Sigmoid colon (tissue), 7 donors: ENCODE measurements at places on chromosomes 1 and 21. TPM values are rescaled to one million over a fixed set of nuclear protein-coding genes. Genes with fewer than 3 reads are reported as not detected.

GRCh38 chr1:234970731-234971476 lies 157.7 kb downstream of the TOMM20 start:
- peak overlapping the region; percentile 79 for H3K27ac ChIP-seq
- no peaks in the 10 kb centered on the region for H3K27me3 ChIP-seq
- peak; percentile 95 for DNase-seq
- H3K36me3 ChIP-seq: no peaks in the 10 kb centered on the region
- no peaks in the 10 kb centered on the region for H3K4me1 ChIP-seq

- no peak for DNase-seq
- no peak overlapping the region for H3K27ac ChIP-seq
- H3K27me3 ChIP-seq: no peaks in the 10 kb centered on the region
- no peaks in the 10 kb centered on the region for H3K4me1 ChIP-seq
- H3K4me3 ChIP-seq: no peak overlapping the region
- H3K36me3 ChIP-seq: no peaks in the 10 kb centered on the region
These were observed 22.0 kb upstream of the BCAR3 start for GRCh38 chr1:93703643-93704042.

GRCh38 chr1:185533596-185533995 lies 200.6 kb upstream of the HMCN1 start:
- peaks cover 4% of the 10 kb centered on the region for H3K4me1 ChIP-seq
- H3K27ac ChIP-seq: no peak overlapping the region
- no peak for DNase-seq
- H3K27me3 ChIP-seq: no peaks in the 10 kb centered on the region
- H3K36me3 ChIP-seq: no peaks in the 10 kb centered on the region

GRCh38 chr21:44549525-44550211 lies 1.6 kb downstream of the KRTAP10-2 start:
- H3K27ac ChIP-seq: no peak overlapping the region
- no peaks in the 10 kb centered on the region for H3K27me3 ChIP-seq
- no peak for DNase-seq
- peaks cover 7% of the 10 kb centered on the region for H3K4me1 ChIP-seq
- H3K4me3 ChIP-seq: no peak overlapping the region
- H3K36me3 ChIP-seq: no peaks in the 10 kb centered on the region

GRCh38 chr1:91730801-91731732 lies 154.9 kb downstream of the TGFBR3 start:
- H3K4me1 ChIP-seq: peaks cover 68% of the 10 kb centered on the region
- no peak overlapping the region for H3K4me3 ChIP-seq
- peaks cover 10% of the 10 kb centered on the region for H3K36me3 ChIP-seq
- peak overlapping the region; percentile 94 for H3K27ac ChIP-seq

GRCh38 chr1:10250663-10251062 lies 40.3 kb downstream of the KIF1B start:
- no peaks in the 10 kb centered on the region for H3K27me3 ChIP-seq
- no peaks in the 10 kb centered on the region for H3K36me3 ChIP-seq
- no peak overlapping the region for H3K27ac ChIP-seq
- no peak overlapping the region for H3K4me3 ChIP-seq

DNA sequence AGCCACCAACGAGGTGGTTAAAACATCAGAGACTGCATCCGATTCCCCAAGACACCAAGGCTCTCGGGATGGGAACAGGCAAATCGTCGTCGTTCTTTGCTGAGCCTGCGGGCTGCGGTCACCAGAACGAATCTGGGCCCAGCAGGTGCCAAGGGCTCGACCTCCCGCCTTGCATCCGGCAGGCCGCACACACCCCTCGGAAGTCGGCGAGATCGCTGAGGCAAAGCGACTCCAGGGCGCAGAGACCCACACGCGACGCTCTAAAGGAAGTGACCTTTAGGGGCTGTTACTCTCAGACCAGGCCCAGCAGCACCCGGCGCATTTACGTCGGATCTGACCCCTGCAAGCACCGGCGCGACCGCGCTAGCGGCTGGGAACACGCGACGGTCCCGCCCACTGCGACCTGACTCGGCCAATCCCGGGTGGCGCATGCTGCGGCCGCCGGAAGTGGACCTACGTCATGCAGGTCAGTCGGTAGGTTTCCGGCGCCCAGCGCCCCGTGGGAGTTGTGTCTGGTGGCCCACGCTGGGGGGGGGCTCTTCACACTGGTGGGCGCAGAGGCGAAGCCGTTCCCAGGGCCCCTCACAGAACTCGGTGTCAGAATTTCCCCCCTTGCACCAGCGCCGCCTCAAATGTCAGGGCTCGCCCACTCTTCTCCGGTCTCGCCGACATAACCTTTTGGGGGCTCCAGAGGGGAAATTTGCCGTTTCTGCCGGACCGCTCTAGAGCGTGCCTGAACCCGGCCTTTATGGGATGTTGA lies 7.5 kb upstream of the PARK7 start:
- no peaks in the 10 kb centered on the region for H3K27me3 ChIP-seq
- H3K36me3 ChIP-seq: no peaks in the 10 kb centered on the region
- H3K4me3 ChIP-seq: peak overlapping the region; percentile 71
- peak overlapping the region; percentile 89 for H3K27ac ChIP-seq
- peaks cover 4% of the 10 kb centered on the region for H3K4me1 ChIP-seq
- DNase-seq: peak; percentile 98

- H3K27ac ChIP-seq: peak overlapping the region; percentile 86
- peak overlapping the region; percentile 43 for H3K4me3 ChIP-seq
- H3K4me1 ChIP-seq: peaks cover 7% of the 10 kb centered on the region
- H3K36me3 ChIP-seq: no peaks in the 10 kb centered on the region
- no peaks in the 10 kb centered on the region for H3K27me3 ChIP-seq
These were observed 22.5 kb downstream of the ANP32E start for GRCh38 chr1:150213170-150214098.

DNA sequence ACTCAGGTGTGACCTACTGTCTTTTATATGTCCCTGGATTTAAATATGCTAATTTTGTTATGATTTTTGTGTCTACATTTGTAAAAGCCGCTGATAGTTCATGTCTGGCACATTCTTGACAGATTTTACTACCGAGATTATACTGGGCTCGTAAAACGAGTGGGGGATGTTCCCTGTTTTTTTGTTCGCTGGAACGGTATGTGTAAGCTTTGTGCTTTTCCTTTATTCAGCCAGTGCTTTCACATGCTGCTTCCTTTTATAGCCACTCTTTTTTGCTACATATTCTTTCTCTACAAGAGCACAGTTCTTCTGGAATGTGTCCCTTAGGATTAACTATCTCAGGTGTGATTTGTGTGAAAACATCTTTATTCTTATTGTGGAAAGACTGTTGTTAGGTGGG lies 46.6 kb downstream of the ADARB1 start:
- peak overlapping the region; percentile 77 for H3K27ac ChIP-seq
- no peak overlapping the region for H3K4me3 ChIP-seq
- H3K4me1 ChIP-seq: peaks cover 73% of the 10 kb centered on the region
- no peaks in the 10 kb centered on the region for H3K36me3 ChIP-seq
- H3K27me3 ChIP-seq: no peaks in the 10 kb centered on the region

GRCh38 chr1:38246955-38247952 lies 200.7 kb upstream of the POU3F1 start:
- peaks cover 5% of the 10 kb centered on the region for H3K4me1 ChIP-seq
- no peaks in the 10 kb centered on the region for H3K36me3 ChIP-seq
- no peak for DNase-seq
- H3K27ac ChIP-seq: no peak overlapping the region
- no peak overlapping the region for H3K4me3 ChIP-seq
- H3K27me3 ChIP-seq: peaks cover 26% of the 10 kb centered on the region

DENND2C gene
- polyA plus RNA-seq: 0.60 TPM

DNA sequence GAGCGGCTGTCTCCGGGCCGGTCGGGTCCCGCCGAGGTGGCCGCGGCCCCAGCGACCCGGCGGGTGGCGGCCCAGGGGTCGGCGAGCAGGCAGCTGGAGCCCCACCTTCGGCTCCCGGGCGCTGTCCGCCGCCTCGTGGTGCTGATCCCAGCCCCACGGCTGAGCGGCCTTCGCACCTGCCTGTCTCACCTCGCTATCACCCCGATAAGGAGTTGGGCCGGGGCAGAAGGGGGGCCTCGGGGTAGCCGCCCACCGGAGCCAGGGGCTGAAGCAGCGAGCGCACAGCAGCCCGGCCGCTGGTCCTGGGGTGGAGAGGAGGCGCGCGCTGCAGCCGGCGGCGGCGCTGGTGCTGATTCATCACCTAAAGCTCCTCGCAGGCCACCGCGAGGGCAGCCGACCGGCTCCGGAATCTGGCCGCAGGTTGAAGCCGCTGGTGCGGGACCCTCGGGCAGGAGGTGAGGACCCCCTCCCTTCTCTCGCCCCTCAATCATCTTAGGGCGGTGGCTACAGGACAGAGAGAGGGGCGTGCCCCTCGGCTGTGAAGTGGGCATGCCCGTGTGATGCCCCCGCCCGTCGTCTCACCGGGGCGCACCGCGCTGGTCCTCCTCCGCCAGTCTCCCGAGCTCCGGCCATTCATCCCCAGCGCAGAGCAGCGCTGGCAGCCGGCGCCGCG lies 575 bp downstream of the TRIM67 start:
- H3K4me3 ChIP-seq: peak overlapping the region; percentile 39
- no peaks in the 10 kb centered on the region for H3K36me3 ChIP-seq
- peaks cover 85% of the 10 kb centered on the region for H3K27me3 ChIP-seq

- DNase-seq: no peak
- no peaks in the 10 kb centered on the region for H3K4me1 ChIP-seq
- H3K4me3 ChIP-seq: no peak overlapping the region
- no peaks in the 10 kb centered on the region for H3K36me3 ChIP-seq
- peak overlapping the region; percentile 14 for H3K27ac ChIP-seq
These were observed 6.2 kb downstream of the ARHGEF16 start for GRCh38 chr1:3460672-3461131.

- no peak overlapping the region for H3K4me3 ChIP-seq
- H3K4me1 ChIP-seq: peaks cover 83% of the 10 kb centered on the region
- peak overlapping the region; percentile 85 for H3K27ac ChIP-seq
- no peaks in the 10 kb centered on the region for H3K27me3 ChIP-seq
- no peak for DNase-seq
These were observed 76.9 kb downstream of the SLC66A1 start for GRCh38 chr1:19388980-19389379.

DNA sequence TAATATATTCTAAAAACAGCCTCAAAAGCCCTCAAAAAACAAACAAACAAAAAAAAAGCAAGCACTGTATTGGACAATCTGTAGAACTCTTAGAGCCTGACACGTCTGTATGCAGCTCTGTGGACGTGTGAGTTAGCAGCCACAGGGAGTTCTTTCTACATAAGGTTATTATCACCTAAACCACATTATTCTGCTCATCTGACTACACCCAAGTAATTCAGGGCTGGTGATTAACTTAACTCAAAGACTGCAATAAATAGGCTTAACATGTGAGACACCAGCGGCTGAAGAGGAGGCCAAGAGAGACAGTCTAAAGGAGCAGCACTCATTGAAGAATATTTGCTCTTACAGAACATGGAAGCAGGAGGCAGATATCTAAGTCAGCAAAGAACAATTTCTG lies 316.0 kb downstream of the VAV3 start:
- no peak for DNase-seq
- H3K36me3 ChIP-seq: no peaks in the 10 kb centered on the region
- peaks cover 9% of the 10 kb centered on the region for H3K4me1 ChIP-seq
- H3K27ac ChIP-seq: no peak overlapping the region
- H3K4me3 ChIP-seq: no peak overlapping the region

GRCh38 chr1:231021540-231022031 lies 18.5 kb downstream of the FAM89A start:
- no peak overlapping the region for H3K27ac ChIP-seq
- no peaks in the 10 kb centered on the region for H3K4me1 ChIP-seq
- H3K4me3 ChIP-seq: no peak overlapping the region

GFI1 gene
- 3.6 TPM for polyA plus RNA-seq

DNA sequence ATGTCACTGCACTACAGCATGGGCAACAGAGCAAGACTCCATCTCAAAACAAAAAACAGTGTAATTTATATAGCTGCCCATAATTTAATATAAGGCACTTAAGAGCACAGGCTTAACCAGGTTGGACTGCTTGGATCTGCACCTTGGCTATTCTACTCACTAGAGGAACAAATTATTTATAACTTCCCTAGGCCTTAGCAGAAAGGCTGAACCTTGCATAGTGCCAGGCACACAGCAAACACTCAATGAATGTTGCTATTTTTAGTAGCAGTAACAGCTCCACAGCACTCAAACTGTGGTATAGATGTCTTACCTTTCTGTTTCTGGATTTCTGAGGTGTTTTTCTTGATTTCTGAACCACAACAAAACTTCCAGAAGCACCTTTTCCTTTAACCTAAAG lies 19.8 kb downstream of the HP1BP3 start:
- H3K27ac ChIP-seq: no peak overlapping the region
- no peaks in the 10 kb centered on the region for H3K4me1 ChIP-seq
- H3K4me3 ChIP-seq: no peak overlapping the region
- no peaks in the 10 kb centered on the region for H3K27me3 ChIP-seq

DNA sequence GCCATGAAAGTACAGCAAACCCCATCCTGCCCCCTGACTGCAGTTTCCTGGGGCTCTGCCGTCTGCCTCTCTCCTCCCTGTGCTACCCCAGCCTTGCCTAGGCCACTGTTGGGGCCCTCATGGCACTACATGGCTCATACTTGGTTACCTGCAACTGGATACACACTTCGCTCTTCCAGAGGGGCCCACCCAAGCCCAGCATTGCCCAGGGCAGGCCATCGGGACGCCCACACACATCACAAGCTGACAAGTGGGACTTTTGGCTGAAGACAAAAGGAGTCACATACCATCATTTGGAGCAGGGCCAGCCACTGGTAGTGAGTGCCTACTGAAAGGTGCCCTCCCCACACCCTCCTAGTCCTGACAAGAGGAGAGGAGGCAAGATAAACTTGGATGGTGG lies 82.8 kb downstream of the CD247 start:
- H3K4me3 ChIP-seq: no peak overlapping the region
- H3K36me3 ChIP-seq: no peaks in the 10 kb centered on the region
- no peak overlapping the region for H3K27ac ChIP-seq
- peaks cover 3% of the 10 kb centered on the region for H3K27me3 ChIP-seq
- H3K4me1 ChIP-seq: peaks cover 9% of the 10 kb centered on the region
- DNase-seq: no peak

DNA sequence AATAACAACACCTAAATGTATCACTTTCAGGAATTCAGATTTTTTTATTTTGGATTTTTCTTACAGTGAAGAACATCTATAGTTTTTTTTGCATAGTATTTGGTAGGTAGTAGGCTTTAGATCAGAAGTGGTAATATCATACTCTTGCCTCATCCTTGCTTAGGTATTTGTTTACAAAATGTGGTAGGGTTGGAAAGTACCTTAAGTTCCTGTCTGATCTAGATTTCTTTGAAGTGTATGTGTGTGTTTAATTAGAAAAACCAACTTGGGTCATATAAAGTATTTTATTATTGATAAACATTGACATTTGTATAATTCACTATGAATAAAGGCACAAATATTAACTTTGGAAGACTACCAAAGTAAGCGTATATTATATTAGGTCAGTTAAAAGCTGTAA lies 85.3 kb upstream of the GPR88 start:
- H3K27me3 ChIP-seq: no peaks in the 10 kb centered on the region
- no peak overlapping the region for H3K27ac ChIP-seq
- no peaks in the 10 kb centered on the region for H3K36me3 ChIP-seq
- DNase-seq: no peak
- H3K4me3 ChIP-seq: no peak overlapping the region
